H9 (cell line): ENCODE measurements at places on chromosomes 7 and 10.

DNA sequence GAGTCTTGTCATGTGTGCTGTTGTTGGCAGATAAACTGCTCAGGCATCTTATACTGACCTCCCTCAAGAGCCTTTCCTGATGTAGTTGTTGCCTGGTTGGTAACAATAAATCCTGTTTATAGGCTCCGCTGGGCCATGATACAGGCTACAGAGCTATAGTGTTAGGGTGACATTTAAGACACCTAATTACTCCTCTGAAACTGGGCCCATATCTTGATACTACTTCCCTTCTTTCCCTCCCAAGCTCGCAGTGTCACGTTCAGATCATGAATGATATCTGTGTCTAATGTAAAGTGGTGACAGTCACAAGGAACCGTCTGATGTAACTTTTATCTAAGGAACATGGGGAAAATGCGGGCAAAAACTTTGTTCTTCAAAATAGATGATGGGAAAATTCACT is 35.4 kb downstream of the CROT start:
- DNase-seq, result no peak

- DNase-seq, result peak; percentile 91
Measured at GRCh38 chr7:28093623-28094232, 86.9 kb downstream of the JAZF1 start.

GRCh38 chr10:130834170-130834569 is 477.4 kb downstream of the TCERG1L start:
- no peak for DNase-seq

GRCh38 chr7:134878746-134879357 is 99.4 kb downstream of the CALD1 start:
- DNase-seq, result no peak

GRCh38 chr7:138204982-138205298 is 128.7 kb downstream of the AKR1D1 start:
- no peak for DNase-seq

- peak; percentile 64 for DNase-seq
Measured at GRCh38 chr10:130924138-130924819, 387.2 kb downstream of the TCERG1L start.

- peak; percentile 92 for DNase-seq
Measured at GRCh38 chr10:75099952-75100763, 11.3 kb upstream of the SAMD8 start.

DNA sequence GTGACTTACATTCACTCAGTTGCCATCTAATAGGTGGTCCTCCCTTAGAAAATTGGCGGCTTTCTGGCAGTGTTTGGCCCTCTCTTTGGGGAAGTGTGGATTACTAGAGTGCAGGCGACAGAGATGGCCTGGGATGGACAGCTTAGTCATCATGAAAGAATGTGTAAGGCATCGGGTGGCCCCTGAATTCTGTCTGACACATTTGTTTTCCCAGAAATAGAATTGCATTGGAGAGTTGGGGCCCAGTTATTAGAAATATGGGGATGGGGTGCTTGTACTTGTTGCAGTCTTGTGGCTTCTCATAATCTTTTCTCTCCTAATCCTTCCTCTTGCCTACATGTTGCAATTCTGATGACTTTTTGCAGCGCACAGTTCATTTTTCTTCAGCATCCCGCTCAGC is 13.8 kb downstream of the TCF7L2 start:
- DNase-seq, result no peak

DNA sequence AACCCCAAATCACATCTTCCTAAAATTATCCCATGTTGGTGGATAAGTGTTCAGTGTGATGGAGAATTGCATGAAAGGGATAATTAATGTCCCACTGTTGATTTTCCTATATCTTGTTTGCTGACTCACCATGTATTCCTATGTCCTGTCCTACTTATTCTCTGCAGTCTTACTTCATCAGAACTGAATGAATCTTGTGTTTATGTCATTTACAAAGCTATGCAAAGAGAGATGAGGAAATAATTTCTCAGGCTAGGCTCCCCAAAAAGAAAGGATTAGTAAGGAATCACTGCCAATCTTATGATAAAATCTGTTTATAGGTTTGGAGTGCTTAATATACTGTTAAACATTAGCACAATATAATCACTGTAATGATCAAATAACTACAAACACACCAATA is 360.8 kb downstream of the CRPPA start:
- DNase-seq, result no peak

- DNase-seq, result no peak
Measured at GRCh38 chr10:124737708-124738107, 6.5 kb downstream of the FAM53B start.

DNA sequence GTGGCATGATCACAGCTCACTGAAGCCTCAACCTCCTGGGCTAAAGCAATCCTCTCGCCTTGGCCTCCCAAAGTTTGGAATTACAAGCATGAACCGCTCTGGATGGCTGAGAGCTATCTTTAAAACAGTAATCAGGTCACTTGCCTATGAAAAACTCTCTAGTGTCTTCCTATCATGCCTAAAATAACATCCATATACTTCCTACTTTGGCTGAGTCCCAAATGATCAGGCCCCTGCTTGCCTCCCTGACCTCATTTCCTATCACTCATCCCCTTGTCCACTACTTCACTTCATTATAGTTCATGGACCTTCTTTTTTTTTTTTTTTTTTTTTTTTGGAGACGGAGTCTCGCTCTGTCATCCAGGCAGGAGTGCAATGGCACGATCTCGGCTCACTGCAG is 28.0 kb downstream of the SEPTIN7 start:
- DNase-seq, result no peak

DNA sequence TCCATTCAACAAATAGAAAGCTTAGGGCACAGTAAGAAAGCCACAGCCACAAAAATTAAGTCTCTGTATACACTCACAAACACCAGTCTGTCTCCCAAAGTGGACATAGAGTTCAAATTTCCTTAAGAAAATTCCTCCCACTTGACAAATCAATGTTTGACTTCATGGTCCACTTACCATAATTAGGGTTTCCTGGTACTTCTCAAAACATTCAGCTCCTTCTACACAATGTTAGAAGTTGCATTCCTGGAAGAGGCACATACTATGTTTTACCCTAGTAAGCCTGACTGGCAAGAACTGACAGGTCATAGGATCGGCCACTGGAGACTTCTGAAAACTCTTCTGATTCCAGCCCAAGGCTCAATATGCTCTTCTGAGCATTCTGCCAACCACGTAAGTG is 70.5 kb downstream of the CPXM2 start:
- DNase-seq, result no peak

- no peak for DNase-seq
Measured at GRCh38 chr7:98024075-98024474, 34.1 kb upstream of the OCM2 start.

DNA sequence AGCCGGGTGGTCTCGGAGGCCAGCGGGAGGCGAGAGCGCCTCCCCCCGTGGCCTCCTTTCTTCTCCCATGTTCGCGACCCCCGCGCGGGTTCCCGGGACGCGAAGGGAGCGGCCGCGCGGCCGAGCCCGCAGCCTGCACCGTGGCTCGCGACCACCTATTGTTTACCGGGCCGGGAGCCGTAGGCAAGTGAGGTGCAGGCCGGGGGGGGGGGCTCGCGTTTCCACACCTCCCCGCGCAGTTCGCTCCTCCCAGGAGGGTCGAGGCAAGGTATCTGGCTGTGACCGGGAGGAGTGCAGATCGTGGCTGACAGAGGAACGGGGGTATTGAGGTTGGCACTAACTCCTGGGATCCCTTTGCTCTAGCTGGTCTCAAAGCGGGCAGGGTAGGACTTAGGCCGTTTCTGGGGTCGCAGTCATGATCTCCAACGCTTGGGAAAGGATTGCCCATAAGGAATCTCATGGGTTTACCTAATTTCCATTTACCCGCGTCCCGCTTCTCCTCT is 734 bp downstream of the PTPN12 start:
- DNase-seq, result no peak

DNA sequence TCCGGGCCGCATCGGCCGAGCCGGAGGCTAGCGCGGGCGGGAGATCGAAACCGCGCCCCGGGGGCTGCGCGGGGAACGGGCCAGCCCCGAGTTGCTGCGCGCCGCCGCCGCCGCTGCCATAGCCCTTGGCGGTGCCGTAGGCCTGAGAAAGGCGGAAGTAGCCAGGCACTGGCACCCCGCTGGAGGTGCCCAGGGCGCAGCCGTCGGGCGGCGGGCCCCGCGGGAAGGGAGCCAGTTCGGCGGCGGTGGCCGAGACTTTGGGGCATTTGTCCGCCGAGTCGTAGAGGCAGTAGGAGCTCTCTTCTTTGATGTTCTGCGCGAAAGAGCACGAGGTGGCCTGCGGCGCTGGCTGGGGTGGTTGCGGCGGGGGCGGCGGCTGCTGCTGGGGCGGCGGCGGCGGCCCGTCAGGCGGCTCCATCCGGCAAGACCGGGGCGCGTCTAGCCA is 587 bp downstream of the HOXA10 start:
- peak; percentile 46 for DNase-seq

- DNase-seq, result no peak
Measured at GRCh38 chr7:16264823-16265804, 156.2 kb downstream of the CRPPA start.
